EH (cell line): ENCODE measurements at places on chromosomes 12 and 14.
A peak's percentile ranks its signal among the peaks of the same experiment; 100 is the strongest.

- no peak for DNase-seq
Observed at GRCh38 chr12:54968181-54968730, 16.3 kb downstream of the TESPA1 start.

DNA sequence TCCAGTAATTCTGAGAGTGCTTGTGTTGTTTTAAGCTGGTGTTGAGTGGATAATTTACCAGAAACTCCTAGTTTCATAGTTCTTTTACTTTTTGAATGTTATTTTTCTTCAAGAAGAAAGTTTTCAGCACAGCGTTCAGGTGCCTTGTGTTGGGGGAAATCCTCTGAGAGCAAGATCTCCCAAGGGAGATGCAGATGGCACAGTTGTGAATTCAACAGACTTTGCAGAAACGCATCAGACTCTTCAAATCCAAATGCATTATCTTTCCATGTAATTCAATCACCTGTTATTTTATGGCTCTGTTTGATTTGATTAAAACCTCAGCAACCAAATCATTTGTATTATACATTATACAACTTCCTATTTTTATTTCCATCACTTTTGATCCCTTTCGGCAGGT, 439.9 kb downstream of the EGLN3 start:
- no peak for DNase-seq

GRCh38 chr12:22459838-22460490, 84.4 kb downstream of the C2CD5 start:
- peak; percentile 52 for DNase-seq

DNA sequence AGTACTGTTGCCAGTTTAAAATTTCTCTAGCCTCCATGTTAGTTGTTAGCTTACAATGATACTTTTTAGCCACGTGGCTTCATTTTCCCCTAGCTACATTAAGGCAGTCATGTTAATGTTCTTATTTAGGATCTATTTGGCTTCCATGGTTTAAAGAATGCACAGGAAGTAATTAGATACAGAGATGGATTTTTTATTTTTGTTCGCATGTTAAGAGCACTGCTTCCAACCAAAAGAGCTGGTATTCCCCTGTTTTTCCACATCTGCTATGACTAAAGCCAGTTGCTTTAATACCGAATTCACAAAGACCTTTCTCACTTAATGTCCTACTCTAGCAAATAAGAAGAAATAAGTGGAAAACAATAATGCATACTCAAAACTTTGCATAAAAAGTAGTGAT, 45.1 kb downstream of the PRORP start:
- no peak for DNase-seq
